Esophagus (tissue), 2 donors: ENCODE measurements at places on chromosomes 12 and 14. TPM values are rescaled to one million over a fixed set of nuclear protein-coding genes. Genes with fewer than 3 reads are reported as not detected.

Gene TMTC1
- polyA plus RNA-seq: 1.3 TPM

Gene SLC8A3
- polyA plus RNA-seq: not detected

Gene NID2
- 3.1 TPM for polyA plus RNA-seq

Gene ARG2
- polyA plus RNA-seq: 30.4 TPM

Gene C12orf43
- 5.4 TPM for polyA plus RNA-seq

Gene ANG
- polyA plus RNA-seq: 4.6 TPM

Gene RNASE3
- 0.09 TPM for polyA plus RNA-seq

Gene TCTN2
- 1.8 TPM for polyA plus RNA-seq

Gene NAA25
- 6.1 TPM for polyA plus RNA-seq

Gene SLCO1C1
- 0.12 TPM for polyA plus RNA-seq

Gene SYNDIG1L
- 0.02 TPM for polyA plus RNA-seq

Gene TTLL5
- polyA plus RNA-seq: 10.5 TPM

Gene DPY19L2
- polyA plus RNA-seq: 3.4 TPM

Gene TMEM30B
- 14.1 TPM for polyA plus RNA-seq

Gene KLRK1
- 2.7 TPM for polyA plus RNA-seq

Gene SLC38A4
- polyA plus RNA-seq: 0.95 TPM

Gene TC2N
- polyA plus RNA-seq: 14.9 TPM

Gene SLC39A5
- polyA plus RNA-seq: 0.09 TPM

Gene FAM222A
- 3.9 TPM for polyA plus RNA-seq

Gene C12orf56
- polyA plus RNA-seq: 2.9 TPM

Gene ABCD2
- polyA plus RNA-seq: 0.02 TPM

Gene LIN7A
- 0.16 TPM for polyA plus RNA-seq

Gene MAP1LC3B2
- 1.0 TPM for polyA plus RNA-seq

Gene RERG
- 2.3 TPM for polyA plus RNA-seq
